Activated naive CD8-positive, alpha-beta T cell treated with anti-CD3 and anti-CD28 coated beads, Interleukin-2, amount 50 U/mL, for 16 hours (primary cell): ENCODE measurements at places on chromosomes 4 and X.

DNA sequence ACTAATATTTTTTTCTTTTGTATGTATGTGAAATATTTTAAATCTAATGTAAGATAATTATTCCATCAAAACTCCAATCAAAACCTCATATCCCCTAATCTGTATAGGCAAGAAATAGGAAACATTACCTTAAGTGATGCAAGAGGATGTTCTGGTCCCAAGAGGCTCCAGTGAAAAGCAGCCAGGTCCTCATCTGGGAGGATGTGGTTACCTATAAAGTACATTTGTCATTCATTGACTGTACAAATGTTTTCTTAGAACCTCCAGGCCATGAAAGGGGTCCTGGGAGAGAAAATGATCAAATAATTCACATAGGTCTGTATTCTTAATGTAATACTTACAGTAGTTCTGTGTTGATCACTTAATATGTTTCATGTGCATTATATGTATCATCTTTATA is 25.5 kb downstream of the FAM120C start:
- no peak for DNase-seq

DNA sequence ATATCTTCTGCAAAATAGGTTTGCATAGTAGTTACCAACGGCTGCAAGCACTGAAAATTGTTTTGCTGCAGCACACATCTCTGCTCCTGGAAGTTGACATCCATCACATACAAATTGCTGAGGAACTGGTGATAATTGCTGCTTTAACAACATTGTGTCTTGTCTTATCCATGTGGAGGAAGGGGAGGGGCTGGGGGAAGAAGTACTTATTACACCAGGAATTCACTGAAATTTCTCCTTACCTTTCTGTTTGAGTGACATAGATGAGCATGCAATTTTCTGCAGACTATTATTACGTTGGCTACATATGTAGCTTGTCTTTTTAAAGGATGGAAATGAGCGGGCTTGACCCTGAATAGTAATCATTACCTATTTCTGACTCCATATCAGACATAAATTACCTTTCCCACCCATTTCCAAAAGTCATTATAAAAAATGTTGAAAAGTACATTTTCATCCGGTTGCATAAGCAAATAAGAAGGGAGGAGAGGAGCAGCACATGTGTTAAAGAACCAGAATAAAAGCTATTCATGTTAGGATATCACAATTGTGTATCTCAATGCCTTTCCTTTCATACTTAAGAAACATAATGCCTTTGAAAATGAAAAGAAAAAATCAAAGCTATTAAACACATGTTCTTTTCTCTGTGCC is 1905.6 kb downstream of the PCDH7 start:
- no peak for DNase-seq

DNA sequence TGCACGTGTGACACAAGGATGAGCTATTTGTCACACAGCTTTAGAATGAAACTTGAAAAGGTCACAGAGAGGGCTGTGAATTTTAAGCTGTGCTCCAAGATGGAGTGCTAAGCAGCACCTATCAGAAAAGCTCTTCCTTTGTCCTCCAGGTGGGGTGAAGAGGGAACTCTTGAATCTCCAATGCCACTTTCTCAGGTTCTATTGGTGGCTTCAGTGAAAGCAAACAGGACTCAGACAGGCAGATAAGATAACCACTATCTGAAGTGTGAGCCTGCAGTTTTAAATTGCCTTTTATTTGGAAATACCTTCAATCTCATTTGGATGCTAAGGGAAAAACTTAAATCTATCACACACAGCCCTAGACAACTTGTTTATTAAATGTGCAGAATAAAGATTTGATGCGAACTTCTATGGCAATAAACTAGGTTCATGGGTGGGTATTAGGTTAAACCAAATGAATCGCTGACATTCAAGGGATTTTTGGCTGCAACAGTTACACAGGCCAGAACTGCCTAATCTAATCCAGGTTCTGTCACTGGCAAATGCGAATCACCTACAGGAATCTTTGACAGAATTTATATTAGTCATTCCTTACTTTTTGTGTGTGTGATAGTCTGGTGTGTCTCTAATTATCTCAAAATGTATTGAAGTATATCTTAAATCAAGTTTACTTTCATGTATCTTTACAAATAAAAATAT is 13.6 kb upstream of the PDGFRA start:
- DNase-seq, result no peak

GRCh38 chrX:104707572-104707971 is 141.6 kb downstream of the IL1RAPL2 start:
- no peak for DNase-seq

DNA sequence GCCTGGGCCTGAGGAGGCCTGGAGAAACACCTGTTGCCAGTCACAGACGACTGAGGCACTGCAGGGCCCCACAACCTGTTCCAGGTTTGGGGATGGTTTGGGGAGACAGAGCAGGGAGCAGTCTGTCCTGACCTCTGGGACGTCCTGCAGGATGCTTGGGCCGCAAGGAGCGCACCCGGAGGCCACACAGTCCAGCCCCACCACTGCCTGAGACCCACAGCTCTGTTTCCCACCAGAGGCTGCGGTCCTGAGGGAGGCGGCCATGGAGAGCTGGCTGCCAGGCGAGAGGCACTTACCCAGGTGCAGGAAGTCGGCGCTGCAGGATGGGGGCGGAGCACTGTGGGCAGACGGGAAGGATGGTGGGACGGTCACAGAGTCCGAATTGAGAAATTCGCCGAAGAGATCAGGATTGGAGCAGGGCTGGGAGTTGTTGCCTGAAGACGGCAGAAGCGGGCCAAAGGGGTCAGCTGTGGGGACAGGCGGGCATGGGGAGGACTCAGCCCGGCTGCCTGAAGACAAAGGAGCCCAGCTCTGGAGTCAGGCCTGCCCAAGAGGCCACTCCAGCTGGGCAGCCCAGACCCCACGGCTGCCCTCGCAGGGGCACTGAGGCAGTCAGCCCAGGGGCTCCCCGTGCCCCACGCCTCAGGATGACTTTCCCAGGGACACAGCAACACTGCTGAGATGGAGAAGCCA is 40.3 kb upstream of the CPLX1 start:
- no peak for DNase-seq

- no peak for DNase-seq
Observed at GRCh38 chr4:14863418-14864364, 138.6 kb upstream of the CPEB2 start.

- DNase-seq, result peak; percentile 63
Observed at GRCh38 chr4:77819404-77819842, 255 bp upstream of the CNOT6L start.

- DNase-seq, result no peak
Observed at GRCh38 chr4:1366371-1367229, 19.6 kb downstream of the UVSSA start.

DNA sequence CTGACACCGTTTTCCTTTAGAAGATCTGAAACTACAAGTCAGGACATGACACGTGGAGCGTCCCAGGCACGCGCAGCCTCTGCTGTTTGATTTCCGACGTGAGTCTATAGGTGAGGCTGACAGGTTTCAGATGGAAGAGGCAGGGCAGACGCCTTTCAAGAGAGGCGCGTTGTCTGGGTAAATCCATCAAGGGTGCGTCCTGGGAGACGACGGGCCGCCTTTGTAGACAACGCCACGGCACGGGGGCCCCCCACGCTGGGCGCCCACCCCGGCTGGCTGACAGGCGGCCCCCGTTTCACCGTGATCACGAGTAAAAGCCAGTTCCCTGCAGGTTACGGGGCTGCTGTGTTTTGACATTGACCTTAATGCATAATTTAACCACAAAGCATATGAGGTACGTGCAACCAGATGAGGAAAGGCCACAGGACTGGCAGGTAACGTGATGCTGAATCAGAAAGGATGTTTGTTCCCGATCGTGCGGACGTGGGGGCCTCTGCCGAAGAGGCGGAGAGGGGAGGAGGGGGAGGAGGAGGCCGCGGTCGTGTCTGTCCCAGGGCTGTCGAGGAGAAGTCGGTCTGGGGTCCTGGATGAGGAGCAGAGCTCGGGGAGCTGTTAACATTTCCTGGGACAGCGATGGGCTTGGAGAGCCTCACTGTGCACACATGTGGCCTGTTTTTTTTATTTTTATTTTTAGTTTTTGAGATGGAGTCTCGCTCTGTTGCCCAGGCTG is 51.1 kb upstream of the PPP2R3B start:
- DNase-seq, result no peak

- no peak for DNase-seq
Observed at GRCh38 chr4:153634738-153635353, 49.2 kb upstream of the TLR2 start.
